Dorsolateral prefrontal cortex (tissue), 122 donors: ENCODE measurements at places on chromosomes 5 and 9.

- DNase-seq = no peak
These were observed 18.8 kb downstream of the FTMT start for GRCh38 chr5:121870489-121870888.

- DNase-seq = no peak
These were observed 129.7 kb upstream of the BOD1 start for GRCh38 chr5:173746047-173746646.

- DNase-seq = no peak
These were observed 110.2 kb upstream of the HAND1 start for GRCh38 chr5:154588091-154588774.

GRCh38 chr9:120855827-120856670 lies 13.3 kb upstream of the PSMD5 start:
- no peak for DNase-seq

DNA sequence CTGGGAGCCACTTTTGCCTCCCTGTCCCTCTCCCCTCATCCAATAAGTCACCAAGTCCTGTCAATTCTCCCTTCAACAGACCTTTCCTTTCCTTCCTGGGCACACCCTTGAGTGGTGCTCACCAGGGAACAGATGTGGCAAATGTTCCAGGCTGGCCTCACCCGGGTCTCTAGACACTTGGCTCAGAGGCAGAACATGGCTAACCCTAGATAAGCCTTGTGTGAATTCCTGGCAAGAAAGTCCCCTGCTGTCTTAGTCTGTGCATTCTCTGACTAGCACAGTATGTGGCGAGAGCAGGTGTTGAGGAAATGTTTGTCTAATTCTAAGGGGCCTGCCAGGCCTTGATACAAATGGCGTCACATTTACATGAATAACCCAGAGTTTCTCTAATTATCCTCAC lies 41.2 kb upstream of the PTGS1 start:
- no peak for DNase-seq

- no peak for DNase-seq
These were observed 80.2 kb downstream of the NTNG2 start for GRCh38 chr9:132241840-132242620.

- no peak for DNase-seq
These were observed 35.3 kb upstream of the CYFIP2 start for GRCh38 chr5:157230610-157231009.

GRCh38 chr5:40904205-40904993 lies 4.9 kb upstream of the C7 start:
- peak; percentile 47 for DNase-seq

DNA sequence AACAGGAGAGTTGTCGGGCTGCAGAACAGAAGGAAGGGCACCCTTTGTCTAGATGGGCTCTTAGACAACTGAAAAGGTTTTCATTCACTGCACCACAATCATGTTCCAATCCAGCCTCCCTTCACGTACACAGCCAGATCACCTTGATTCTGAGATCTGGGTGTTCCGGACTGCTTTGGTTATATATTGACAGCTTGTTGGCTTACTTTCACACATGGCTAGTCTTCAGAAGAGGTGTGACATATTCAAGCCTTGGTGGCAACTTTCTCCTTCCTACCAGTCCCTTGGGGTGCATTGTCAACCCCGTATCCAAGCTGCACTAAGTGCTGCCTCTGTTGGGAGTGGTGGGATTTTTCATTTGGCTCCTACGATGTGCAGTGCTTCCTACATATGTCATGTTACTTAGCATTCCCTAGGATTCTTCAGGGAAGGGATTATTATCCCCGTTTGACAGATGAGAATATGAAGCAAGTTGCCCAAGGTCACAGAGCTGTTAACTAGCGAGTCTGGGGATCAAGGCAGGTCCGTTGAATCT lies 100.6 kb downstream of the LIFR start:
- DNase-seq = no peak

DNA sequence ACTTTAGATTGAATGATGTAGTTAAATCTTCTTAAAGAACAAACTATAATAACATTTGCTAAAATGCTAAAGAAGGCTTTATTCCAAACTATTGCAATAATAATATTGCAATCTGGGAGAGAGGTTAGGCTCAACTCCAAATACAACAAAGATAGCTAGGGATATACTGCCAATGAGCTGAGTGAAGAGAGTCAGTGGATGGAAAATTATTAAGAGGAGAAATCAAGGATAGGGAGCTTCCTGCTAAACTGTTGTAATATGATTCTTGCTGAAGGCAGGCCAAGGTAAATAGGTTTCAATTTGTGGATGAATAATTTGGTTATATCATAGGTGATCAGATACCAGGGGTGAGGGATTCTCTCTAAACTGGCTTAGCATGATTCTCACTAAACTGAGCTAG lies 1651.5 kb downstream of the EFNA5 start:
- no peak for DNase-seq

DNA sequence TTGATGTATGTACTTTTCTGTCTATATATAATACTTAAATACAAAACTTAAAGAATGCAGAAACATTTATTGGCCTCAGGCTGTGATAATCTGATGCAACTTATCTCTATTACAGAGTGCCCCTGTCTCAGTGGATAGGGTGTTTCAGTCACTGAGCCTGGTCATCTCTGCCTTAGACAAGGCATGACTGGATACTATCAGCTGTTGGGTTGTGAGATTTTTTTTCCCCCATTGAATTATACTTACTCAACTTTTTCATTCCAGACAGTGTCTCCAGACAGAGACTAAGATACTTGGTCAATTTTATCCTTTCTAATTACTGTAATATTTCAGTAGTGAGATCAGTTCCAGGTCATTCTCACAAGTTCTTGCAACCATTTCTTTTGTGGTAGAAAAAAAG lies 26.7 kb downstream of the XRCC4 start:
- no peak for DNase-seq

GRCh38 chr5:151448038-151448985 lies 909 bp downstream of the SLC36A1 start:
- DNase-seq = peak; percentile 48

GRCh38 chr5:54803471-54804011 lies 181.9 kb downstream of the ESM1 start:
- no peak for DNase-seq

DNA sequence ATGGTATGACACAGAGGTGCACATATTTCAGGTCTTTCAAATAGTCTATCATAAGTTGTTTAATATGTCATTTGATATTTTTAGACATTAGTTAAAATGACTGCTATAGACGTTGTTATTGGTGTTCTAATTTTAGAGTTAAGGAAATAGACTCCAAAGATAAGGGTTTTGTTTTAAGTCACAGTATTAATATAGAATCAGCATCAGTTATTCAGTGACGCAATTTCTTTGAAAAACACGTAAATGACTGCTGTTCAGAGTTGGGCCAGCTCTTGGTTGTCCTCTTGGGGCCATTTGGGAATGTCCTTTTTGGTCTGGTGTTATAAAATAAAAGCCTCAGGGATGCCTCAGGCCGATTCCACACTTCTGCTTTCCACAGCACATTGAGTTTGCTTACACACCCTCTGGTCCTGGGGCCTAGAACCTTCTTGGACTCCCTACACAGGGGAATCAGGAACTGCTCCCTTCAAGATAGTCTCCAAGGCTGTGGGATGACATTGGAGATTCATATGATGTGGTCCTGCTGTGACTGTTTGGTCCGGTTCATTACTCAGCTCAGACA lies 14.3 kb downstream of the OTULIN start:
- DNase-seq = no peak

DNA sequence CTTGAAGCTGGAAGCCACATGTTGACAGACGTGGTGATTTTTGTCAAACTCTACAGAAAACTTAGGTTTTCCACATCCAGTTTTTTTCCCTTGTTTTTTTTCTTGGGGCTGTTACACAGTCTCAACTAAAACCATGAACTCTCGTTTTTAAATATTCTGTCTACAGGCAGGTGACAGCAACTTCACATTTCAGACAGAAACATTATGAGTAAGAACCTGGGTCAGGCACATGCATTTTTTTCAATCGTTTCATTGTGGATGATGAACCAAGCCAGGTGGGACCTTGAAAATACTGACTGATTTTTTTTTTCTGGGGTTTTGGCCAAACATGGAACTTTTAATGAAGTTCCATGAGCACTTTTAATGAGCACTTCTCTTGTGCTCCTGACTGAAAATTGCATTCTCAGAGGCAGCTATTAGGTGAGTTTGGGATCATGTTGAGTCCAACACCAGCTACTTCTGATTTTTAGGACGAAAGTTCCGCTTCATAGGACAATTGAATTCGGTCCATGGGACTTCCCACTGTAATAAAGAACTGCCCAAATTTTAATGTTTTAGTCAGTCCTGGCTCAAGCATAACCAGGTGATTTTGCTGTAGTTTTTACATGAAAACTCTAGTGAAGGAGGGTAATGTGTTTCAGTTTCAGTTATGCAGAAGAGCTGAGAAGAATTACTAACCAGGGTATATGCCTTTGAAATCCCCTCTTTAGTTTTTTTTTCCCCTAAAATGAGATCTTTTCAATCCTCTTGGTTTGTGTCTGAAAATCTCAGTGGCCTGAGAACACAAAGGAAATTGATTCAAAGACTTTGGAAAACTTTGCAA lies 93.2 kb upstream of the ADAMTS16 start:
- DNase-seq = no peak

DNA sequence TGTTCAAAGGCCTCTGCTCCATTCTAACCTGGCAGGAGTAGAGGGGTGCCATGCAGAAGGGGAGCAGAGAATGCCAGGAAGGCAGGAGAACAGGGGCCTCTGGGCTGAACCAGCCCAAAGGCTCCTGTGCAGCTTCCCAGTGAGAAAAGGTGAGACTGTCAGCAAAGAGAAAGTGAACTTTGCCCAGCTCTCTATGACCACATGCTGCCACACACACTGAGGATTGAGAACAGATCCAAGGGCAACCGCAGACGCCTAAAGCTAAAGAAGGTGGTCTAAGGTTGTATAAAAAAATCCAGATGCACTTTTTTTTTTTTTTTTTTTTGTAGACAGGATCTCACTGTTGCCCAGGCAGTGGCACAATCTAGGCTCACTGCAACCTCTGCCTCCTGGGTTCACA lies 51.4 kb downstream of the ALDH7A1 start:
- DNase-seq = no peak

- no peak for DNase-seq
These were observed 165.7 kb downstream of the MPDZ start for GRCh38 chr9:13113751-13114150.

DNA sequence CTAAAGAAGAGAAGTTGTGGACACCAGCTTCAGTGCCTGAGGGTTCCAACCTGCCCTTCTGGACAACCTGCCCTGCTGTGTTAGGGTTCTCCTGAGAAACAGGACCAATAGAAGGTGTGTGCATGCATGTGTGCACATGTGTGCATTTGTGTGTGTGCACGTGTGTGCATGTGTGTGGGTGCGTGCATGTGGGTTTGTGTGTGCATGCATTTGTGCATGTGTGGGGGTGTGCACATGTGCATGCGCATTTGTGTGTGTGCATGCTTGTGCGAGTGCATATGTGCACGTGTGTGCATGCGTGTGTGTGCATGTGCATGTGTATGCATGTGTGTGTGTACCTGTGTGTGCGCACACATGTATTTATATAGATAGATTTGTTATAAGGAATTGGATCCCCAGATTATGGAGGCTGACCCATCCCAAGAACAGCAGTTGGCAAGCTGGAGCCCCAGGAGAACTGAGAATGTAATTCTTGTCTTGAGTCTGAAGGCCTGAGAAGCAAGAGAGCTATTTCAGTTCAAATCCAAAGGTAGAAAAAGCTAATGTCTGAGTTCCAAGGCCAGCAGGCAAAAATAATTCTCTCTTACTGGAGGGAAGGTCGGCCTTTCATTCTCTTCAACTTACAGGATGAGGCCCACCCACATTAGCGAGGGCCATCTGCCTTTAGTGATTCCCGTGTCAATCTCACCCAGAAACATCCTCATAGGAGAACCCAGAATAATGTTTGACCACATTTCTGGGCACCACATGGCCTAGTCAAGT lies 62.9 kb upstream of the SYNPO start:
- DNase-seq = no peak

- DNase-seq = peak; percentile 62
These were observed 49.8 kb upstream of the FCN1 start for GRCh38 chr9:134967547-134967930.

- DNase-seq = no peak
These were observed 2.8 kb downstream of the MEF2C start for GRCh38 chr5:88880201-88880600.

DNA sequence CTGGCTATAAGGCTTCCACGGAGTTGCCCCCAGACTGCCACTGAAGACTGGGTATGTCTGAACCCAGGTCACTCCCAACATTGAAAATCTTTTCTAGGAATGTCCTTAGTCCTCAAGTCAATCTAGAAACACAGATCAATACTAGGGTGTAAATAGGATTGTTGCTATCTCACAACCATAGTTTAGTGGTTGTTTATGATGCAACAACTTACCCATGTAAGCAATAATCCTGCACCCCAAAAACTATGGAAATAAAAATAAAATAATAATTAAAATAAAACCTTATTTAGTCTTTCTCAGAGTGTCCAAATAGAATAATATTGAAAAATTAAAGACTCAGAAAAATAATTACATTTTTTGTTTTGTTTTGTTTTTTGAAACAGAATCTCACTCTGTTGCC lies 66.3 kb upstream of the FUBP3 start:
- DNase-seq = no peak

- no peak for DNase-seq
These were observed 1.8 kb downstream of the CCNH start for GRCh38 chr5:87410931-87411330.
